Right renal cortex interstitium (tissue), 3 donors: ENCODE measurements at places on chromosomes 4 and X.

- DNase-seq = no peak
Observed at GRCh38 chr4:39852636-39853035, 125.1 kb downstream of the PDS5A start.

DNA sequence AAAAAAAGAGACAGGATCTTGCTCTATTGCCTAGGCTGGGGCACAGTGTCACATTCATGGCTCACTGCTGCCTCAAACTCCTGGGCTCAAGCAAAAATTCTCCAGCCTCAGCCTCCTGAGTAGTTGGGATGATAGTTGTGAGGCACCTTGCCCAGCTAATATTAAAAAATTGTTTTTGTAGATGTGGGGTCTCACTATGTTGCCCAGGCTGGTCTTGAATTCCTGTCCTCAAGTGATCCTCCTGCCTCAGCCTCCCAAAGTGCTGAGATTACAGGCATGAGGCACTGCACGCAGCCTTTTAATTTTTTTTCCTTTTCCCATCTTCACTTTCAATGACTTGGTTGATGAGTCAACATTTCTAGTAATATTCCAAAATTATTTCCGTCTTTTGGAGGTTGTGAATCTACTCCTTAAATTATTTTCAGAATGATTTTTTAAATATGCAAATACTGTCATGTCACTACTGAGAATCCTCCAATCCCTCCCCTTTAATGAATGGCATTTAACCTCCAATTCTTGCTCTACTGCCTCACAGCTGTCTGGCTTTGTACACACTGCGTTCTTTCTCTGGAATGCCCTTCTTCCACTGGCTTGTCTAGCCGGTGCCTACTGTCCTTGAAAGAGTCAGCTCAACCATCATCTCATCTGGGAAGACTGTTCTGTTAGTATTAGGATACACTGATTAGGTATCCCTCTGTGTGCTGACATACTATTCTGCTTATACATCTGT is 27.5 kb upstream of the DCTD start:
- no peak for DNase-seq

DNA sequence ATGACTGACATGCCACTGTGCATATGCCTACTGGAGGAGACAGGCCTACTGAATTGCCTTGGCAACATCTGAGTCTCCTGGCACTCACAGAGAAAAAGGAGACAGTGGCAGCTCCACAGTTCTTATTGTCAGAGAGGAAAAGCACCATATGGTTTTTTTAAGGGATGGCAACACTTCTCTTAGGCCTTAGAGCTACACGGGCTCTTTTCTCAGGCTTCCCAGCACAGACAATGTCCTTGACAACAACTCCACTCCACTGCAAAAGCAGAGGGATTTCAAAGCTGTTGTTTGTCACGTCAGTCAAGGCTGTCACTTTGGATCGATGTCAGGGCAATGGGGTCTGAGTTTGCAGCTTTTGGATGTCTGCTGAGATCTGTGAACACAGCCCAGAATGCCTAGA is 4.7 kb upstream of the CLCN4 start:
- no peak for DNase-seq

- no peak for DNase-seq
Observed at GRCh38 chrX:45323387-45323786, 122.7 kb upstream of the DIPK2B start.

DNA sequence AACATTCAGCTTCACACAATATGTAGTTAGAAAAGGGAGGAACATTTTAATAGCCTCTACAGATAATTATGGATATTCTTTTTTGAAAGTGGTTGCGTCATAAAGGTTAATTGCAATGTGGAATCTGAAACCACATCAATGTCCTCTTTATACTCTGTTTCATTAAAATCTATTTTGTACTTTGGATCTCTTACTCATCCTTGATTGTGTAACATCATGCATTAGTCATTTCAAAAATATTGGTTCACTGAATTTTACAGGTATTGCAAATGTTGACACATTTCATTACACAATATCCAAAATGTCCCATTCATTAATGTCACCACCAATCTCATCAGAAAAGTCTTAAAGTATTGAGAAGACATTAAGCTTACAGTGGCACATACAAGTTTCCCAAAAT is 62.7 kb upstream of the USP9X start:
- DNase-seq = no peak

GRCh38 chr4:24285759-24286158 is 298.6 kb downstream of the DHX15 start:
- DNase-seq = no peak

- DNase-seq = peak; percentile 13
Observed at GRCh38 chr4:46844325-46844917, 64.6 kb downstream of the COX7B2 start.

DNA sequence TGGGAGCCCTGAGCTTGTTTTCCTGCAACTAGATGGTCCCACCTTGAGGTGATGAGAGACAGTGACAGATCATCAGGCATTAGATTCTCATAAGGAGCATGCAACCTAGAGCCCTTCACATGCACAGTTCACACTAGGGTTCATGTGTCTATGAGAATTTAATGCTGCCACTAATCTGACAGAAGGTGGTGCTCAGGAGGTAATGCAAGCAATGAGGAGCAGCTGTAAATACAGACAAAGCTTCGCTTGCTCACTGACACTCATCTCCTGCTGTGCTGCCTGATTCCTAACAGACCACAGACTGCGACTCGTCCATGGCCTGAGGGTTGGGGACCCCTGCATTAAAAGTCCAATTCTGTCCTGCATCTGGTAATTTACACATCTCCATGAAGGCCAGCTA is 141.6 kb downstream of the KCNIP4 start:
- no peak for DNase-seq

DNA sequence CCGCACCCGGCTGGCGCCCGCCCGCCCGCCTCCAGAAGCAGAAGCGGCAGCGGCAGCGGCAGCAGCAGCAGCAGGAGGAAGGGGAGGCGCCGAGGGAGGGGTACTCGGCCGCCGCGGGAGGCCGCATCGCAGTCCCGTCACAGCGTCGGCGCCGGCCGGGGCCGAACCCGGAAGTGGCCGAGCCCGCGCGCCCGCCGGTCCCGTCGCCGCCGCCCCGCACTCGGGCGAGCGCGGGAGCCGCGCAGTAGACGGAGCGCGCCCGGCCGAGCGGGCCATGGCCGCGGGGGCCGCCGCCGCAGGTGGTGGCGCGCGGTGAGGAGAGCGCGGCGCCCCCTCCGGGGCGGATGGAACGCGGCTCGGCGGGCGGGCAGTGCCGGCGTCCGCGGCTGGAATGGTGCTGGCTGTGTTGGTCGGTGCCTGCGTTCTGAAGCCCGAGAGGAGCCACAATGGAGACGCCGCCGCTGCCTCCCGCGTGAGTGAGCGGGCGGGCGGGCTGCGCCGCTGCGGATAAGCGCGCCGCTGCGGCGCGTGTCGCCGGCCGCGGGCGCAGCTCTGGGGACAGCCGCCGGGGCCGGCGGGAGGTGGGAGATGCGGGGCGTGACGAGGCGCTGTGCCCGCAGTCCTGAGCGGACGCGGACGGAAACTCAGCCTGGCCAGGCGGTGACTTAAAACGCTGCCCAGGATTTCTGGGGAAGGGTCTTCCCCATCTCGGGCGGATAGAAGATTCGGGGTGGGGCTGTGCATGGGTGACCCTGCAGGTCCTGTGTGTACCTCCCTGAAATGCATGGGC is at the start of gene KLHL2:
Gene KLHL2 (plus strand): TSS at position 131 of the 790 bp plus-strand sequence. CDS start 316 bp downstream, at position 447.
- no peak for DNase-seq

GRCh38 chr4:150570862-150571261 is 11.1 kb upstream of the MAB21L2 start:
- DNase-seq = no peak

DNA sequence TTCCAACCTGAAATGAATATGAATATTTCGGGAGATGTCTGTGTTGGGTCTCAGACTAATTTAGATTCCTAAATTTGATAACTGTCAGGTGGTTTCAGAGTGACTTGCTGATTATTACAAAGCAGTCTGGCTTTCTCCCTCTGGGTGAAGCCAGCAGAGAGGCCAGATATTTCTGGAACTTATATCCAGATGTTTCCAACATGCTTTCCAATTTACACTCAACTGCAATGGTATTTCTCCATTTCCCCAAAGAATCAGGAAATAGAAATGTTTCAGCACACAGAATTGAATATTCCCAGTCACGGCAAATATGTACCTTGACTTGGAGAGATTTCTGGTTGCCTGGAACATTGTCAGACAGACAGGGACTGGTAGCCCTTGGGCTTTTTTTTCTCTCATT is 48.5 kb upstream of the EGFL6 start:
- no peak for DNase-seq
